GM23248 (cell line): ENCODE measurements at places on chromosomes 7 and 10. TPM values are rescaled to one million over a fixed set of nuclear protein-coding genes. Genes with fewer than 3 reads are reported as not detected.
A peak's percentile ranks its signal among the peaks of the same experiment; 100 is the strongest.

DNA sequence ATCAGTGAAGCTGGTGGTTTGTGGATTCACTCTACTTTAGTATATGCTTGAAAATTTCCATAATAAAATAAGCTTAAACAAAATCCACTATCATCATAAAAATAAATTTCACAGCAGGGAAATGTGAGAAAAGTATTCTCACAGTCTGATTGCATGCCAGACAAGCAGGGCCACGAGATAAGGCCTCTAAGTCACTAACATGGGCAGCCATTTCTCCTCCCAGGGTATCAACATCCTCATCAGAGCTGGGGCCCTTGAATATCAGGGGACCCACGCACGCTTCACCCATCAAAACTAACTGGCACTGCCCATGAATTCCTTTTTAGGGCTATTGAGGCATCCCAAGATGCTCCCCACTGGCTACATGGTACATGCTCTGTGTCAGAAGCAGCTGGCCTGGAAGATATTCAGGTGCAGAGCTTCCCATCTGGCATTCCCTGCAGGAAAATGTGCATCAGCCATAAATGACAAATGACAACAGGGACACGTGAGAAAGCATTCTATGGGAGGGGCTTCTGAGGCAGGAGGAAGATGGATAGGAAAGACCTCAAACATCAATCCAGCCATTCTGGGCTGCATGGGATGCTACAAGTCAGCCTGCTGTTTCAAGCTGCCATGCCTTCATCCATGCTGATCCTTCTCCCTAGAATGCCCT lies 17.4 kb downstream of the CCDC6 start:
- no peak for DNase-seq

Gene MRPS17
- total RNA-seq: 10.3 and 10.4 TPM in 2 replicates

Gene CNPY1
- total RNA-seq: not detected in 2 replicates

- no peak for DNase-seq
Measured at GRCh38 chr7:128403676-128404075, 6.1 kb downstream of the IMPDH1 start.

GRCh38 chr10:1382711-1383110 lies 326.5 kb downstream of the WDR37 start:
- DNase-seq: no peak

DNA sequence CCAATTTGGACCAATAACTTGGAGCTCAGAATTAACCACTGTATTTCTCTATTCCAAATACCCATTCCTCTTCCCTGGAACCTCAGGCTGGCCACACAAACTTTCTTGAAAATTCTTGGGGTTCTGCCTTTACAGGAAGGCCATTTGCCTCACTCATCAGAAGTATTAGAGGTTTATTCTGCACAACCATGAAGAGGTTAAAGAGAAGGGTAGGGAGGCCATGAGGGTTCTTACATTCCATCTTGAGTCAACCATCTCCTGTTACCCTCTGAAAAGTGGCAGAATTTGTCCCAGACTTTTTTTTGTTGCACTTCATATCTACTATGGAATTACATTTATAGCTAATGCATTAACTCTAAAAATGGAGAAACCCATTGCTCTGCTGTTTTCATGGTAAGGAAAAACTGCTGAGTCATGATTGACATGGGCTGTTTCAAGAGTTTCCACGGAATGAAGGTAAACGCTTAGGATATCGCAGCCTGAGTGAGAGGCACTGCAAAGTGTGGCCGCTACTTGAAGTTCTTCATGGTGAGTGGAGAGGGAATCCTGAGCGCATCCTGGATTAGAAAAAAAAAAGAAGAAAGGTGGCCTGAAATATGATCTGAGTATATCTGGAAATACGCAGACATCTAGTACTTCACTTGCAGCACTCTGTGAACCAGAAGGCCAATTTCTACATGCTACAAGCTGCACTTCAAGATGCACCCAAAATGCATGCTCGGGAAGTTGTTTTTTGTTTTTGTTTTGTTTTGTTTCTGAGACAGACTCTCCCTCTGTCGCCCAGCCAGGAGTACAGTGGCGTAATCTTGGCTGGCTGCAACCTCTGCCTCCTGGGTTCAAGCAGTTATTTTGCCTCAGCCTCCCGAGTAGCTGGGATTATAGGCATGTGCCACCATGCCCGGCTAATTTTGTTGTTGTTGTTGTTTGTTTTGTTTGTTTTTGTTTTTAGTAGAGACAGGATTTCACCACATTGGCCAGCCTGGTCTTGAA lies 83.7 kb downstream of the KIAA1217 start:
- no peak for DNase-seq

Gene KIAA1217
- 4.7 and 5.4 TPM in 2 replicates for total RNA-seq

GRCh38 chr10:114520453-114520852 lies 116.2 kb upstream of the AFAP1L2 start:
- peak; percentile 84 for DNase-seq

Gene OPN1SW
- total RNA-seq: not detected in 2 replicates

DNA sequence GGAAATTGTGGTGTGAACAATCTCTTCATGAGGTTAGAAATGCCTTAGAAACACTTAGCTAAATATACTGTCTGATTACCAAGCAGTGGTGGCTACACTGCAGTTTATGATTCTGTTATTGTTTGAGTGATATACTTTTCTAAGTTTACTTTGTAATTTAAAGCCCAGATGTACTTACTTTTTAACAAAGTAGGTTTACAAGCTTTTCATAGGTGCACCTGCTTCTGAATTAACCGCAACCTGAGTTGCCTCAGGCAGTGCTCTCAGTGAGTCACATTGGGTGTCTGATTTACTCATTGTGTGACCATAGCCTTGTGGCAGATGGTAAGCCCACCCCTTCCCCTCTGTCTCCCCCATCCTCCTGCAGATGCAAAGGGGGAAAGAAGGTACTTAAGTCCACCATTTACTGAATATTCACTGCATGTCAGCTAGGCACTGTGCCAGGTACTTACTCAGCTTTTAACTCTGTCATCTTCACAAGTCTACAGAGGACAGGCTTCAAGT lies 9.0 kb downstream of the MTURN start:
- peak; percentile 66 for DNase-seq

- no peak for DNase-seq
Measured at GRCh38 chr10:116511365-116511764, 34.4 kb upstream of the PNLIP start.

DNA sequence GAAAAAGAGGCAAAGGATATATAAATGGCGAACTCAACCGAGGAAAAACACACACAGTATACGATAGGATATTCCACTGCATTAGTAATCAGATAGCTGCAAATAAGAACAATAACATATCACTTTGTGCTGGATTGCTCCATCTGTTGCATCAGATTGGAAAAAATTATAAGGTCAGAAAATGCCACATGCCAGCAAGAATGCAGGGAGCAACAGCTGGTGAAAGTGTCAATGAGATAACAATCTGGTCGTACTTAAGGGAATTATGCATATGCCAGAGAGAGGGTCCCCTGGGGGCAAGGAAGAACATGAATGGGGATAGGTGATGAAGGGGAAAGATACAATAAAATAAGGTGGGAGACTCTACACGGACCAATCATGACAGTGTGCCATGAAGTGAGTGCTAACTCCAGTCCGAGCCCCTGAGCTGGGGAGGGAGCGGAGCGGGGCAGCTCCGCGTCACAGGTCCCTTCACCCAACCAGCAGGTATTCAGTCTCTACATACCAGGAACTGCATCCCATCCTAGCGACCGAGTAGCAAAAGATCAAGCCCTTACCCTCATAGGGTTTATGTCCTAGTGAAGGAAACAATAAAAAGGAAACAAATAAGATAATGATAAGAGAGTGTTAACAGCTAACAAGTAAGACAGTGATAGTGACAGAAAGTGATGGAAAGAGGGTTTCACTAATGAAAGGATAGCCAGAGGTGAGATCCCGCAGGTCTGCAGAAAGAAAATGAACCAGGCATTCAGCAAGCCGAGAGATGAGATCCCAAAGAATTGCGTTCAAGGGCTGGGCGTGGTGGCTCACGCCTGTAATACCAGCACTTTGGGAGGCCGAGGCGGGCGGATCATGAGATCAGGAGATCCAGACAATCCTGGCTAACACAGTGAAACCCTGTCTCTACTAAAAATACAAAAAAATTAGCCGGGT lies 9.4 kb downstream of the MPP7 start:
- peak; percentile 24 for DNase-seq

Gene NPFFR1
- not detected in 2 replicates for total RNA-seq

- no peak for DNase-seq
Measured at GRCh38 chr7:148919859-148920258, 35.8 kb upstream of the EZH2 start.

- peak; percentile 26 for DNase-seq
Measured at GRCh38 chr10:45425621-45426563, 51.9 kb downstream of the ALOX5 start.

Gene SUN3
- not detected in 2 replicates for total RNA-seq

DNA sequence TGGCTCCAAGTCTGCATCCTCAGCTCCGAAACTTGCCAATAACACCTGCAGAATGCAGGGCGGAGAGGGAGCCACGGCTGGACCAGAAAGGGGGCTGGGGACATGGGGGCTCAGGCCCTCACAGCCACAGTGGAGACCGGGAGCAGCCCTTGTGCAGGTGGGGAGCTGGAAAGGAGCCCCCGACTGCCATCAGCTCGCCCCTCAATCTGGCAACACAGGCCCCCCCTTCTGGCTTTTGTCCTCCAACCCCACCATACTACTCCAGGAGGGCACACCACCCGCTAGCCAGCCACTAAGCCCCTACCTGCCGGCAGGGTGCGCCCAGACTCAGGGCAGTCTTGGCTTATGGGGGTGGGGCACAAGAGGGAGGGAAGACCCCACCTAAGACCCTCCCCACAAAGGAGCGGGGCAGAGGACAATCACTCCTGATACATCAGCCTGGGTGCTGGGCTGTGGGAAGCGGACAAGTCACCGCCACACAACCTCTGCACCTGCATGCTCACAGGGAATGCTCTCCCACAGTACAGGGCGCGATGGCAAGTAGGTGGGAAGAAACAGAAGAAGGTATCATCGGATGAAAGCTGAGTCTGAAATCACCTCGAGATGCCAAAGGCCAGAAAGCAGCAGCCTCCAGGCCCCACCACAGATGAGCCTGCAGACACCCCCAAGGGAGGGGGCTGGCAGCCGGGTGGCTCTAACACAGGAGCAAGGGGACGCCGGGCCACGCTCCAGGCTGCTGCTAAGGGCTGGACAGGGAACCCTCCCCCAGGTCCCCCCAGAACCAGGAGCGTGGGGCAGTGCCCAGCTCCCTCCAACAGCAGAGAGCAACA lies 265.3 kb downstream of the ELFN1 start:
- no peak for DNase-seq

DNA sequence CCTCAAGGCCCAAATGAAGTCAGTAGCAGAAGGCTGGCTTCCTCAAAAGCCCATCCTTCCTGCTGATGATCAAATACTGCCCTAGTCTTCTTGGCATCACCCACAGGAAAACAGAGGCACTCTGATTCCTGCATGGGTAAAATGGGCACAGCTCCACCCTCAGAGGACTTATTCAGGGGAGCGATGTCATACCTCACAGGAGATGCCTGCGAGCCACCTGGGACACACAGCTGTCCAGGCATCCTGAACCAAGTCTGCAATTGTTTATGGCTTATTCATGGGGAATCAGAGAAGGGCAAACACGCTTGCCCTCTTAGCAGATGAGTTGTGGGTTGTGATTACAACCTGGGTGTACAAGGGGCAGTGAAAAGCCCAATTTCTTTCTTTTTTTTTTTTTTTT lies 22.0 kb upstream of the LMTK2 start:
- no peak for DNase-seq

DNA sequence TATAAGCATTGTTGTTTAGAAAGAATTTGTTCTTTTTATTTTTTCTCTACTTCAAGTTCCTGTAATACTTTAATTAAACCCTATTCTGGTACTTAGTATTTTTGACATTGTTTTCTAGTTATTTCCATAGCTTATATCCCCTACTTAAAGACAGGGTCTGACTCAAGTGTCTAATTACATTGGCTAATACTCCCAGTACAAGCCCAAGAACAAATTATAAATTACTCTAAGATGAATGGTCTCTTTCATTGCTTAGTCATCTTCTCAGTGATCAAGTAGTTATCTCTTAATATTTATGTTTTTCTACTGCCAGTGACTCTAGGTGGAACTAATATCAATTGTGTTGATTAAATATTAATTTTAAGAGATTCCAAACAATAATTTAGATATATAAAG lies 21.6 kb downstream of the AHR start:
- peak; percentile 42 for DNase-seq

DNA sequence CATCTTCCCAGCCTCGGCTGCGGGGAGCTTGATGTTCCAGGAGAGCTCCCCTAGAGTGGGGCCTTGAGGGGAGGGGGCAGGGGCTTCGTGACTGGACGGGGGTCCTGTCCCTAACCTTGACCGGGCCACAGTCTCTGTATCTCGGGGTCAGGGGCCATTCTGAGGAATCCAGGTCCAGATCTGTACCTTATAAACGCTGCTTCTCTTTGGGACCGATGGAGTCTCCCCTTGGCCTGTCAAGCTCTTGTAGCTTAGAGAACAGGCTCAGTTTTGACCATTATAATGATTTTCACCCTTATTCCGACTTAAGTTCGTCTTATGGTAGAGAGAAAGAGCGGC lies 831 bp downstream of the ZKSCAN5 start:
- DNase-seq: peak; percentile 45

GRCh38 chr7:84372155-84372621 lies 177.6 kb upstream of the SEMA3A start:
- peak; percentile 96 for DNase-seq

- no peak for DNase-seq
Measured at GRCh38 chr7:82839063-82839462, 323.6 kb downstream of the PCLO start.

Gene PCGF6
- total RNA-seq: 9.7 and 23.3 TPM in 2 replicates

GRCh38 chr10:78700816-78701520 lies 367.8 kb upstream of the ZMIZ1 start:
- peak; percentile 41 for DNase-seq

Gene SPAM1
- total RNA-seq: not detected in 2 replicates

DNA sequence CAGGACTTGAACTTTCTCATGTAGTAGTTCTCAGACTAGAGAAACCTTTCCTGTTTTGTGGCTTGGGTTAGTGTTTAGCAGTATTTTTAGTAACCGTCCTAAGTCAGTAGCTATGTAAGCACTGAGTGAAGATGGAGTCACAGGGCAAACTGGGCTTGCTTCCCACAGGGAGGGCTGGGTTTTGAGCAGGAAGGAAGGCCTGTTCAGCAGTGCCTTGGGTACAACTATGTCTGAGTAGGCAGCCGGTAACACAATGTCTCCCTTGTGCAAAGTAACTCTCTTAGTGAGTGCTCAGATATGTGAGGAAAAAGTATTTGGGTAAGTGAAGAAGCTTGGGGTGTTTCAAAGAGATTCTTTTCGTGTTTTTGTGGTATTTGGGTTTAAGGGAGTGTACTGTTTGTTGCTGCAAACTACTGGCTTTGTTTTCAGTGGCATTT lies 96.4 kb downstream of the CCSER2 start:
- peak; percentile 96 for DNase-seq

DNA sequence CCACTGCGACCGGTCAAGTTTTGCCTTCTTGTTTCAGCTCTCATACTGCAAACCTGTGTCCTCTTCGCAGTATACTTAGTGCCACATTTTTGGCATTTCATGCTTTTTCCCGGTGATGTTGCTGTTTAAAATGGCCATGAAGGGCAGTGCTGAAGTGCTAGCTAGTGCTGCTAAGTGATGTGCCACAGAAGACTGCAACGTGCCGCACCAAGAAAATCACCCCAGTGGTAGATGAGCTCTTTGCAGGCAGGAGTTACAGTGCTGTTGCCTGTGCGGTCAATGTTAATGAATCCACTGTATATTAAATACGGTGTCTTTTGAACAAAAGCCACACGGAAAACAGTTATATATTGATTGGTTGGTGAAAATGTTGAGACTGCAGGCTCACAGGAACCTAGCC lies 120.3 kb downstream of the ANLN start:
- no peak for DNase-seq
